Endothelial cell (in vitro differentiated cells): ENCODE measurements at places on chromosomes 1 and 21.
A peak's percentile ranks its signal among the peaks of the same experiment; 100 is the strongest.

DNA sequence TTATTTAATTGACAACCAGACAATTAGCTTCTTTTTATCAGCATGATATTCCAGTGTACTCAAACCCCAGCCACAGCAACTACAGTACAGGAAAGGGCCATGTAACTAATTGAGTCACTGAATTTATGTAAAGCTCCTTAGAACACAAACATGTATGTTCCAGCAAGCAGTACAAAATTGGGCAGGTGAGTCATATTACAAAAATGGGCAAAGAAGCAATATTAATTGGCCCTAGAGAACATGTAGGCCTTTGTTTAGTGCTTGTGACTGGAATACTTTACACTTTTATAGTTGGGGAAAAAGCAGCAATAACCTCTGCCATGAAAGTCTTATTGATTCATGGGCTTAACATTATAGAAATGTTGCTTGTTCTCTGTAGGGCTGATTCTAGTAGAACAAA lies 31.8 kb downstream of the CLEC20A start:
- DNase-seq, result no peak

DNA sequence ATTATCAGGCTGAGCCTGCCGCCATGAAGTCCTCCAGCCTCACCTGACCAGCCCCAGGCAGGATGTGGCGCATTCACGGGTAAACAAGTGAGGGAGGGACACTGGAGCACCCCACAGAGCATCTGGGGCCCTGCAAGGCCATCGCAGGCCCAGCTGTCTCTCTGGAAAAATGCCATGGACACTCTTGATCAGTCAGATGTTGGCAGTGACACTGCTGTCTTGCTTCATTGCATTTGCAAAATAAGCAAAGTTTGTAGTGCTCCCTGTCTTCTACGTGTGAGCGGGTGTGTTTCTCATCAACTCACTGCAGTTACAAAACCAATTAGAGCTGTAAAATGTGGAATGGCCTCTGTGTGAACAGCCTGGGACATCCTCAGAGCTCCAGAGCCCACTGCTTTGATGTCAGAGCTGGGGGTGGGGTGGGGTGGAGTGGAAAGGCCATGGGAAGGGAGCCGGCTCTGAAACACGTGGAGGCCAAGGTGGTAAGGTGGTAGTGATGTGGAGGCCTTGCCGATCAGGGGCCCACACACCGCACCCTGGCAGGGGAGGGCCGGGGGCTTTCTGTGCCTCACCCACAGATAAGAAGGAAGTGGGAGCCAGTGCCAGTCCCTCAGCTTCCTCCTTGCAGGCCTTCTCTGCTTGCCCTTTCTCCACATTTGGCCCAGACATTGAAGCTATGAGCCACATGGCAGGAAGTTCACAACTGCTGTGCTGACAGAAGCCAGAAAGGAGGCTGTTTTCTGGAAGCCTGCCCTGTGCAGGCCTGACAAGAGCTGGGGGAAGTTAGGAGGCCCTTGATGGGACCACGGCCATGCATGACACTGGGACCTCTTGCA lies 254.9 kb downstream of the RHOU start:
- DNase-seq, result no peak

DNA sequence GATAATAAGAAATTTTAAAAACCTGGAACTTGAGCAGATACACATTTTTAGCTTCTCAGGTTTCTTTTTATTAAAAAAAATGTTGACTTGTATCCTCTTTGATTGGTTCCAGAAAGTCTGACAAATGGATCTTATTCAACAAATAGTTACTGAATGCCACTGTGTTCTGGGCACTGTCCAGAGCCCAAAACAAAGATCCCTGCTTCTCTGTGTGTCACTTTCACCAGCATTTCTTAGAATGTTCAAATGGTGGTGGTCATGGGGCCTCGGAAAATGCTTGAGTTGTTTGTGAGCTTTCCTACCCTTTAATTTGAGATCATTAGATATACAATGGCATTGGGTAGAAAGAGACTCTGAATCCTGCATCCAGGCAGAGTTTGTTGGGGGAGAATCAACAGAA lies 19.9 kb downstream of the ACTN2 start:
- DNase-seq, result no peak

GRCh38 chr1:226292874-226293552 lies 16.0 kb downstream of the LIN9 start:
- no peak for DNase-seq

GRCh38 chr1:22263359-22263758 lies 120.5 kb upstream of the WNT4 start:
- no peak for DNase-seq

- no peak for DNase-seq
Observed at GRCh38 chr1:161706113-161706481, 932 bp upstream of the FCRLA start.

DNA sequence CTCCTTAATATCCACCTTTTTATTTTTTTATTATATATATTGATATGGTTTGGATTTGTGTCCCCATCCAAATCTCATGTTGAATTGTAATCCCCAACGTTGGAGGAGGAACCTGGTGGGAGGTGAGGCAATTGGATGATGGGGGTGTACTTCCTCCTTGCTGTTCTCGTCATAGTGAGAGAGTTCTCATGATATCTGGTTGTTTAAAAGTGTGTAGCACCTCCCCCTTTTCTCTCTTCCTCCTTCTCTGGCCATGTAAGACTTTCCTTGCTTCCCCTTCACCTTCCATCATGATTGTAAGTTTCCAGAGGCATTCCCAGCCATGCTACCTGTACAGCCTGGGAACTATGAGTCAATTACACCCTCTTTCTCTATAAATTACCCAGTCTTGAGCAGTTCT lies 22.7 kb upstream of the CCSAP start:
- no peak for DNase-seq

- no peak for DNase-seq
Observed at GRCh38 chr21:46131838-46132651, 23.3 kb downstream of the FTCD start.

GRCh38 chr1:24294716-24295371 lies 24.3 kb upstream of the GRHL3 start:
- no peak for DNase-seq

DNA sequence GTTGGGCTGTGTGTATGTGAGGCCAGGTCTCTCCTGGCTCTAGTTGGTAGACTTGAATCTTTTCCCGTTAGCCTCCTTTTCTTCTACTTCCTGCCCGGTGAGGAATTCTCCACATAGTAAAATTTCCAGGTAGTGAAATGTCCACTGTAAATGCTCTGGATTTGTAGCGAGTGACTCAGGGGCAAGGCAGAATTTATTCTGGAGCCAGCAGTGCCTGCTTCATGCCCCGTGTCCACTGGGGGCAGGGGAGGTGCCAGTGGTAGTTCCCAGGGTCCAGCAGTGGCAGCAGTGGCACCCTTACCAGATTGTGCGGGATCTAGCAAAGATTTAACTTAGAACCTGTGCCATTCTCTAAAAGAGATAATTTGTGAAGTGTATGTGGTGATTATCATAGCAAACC lies 74.5 kb upstream of the USP24 start:
- DNase-seq, result no peak

GRCh38 chr1:51303315-51303714 lies 27.0 kb downstream of the TTC39A start:
- no peak for DNase-seq

DNA sequence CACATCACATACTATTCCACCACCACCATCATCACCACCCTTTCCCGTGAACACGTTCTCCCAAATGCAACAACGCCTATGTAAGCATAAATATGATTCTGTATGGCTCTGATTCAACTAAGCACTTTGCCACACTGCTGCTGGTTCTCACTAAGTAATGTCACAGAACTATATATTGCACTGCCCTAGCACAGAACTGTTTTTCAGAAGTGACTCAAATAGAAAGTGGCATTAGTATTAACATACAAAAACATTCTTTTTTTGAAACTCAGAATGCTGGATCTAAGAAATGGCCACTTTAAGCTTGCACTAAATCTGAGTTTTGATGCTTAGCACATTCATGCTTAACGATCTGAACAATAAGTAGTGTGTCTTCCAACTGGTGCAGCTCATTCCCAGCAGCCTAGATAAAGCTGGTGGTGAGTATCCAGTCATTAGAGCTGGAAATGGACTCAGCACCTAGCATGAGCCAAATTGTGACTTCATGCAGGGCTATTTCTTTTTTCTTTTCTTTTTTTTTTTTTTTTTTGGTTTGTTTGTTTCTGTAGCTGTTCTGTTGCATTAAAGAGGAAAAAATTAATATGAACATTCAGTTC lies 46.2 kb upstream of the ZC3H11B start:
- DNase-seq, result no peak

DNA sequence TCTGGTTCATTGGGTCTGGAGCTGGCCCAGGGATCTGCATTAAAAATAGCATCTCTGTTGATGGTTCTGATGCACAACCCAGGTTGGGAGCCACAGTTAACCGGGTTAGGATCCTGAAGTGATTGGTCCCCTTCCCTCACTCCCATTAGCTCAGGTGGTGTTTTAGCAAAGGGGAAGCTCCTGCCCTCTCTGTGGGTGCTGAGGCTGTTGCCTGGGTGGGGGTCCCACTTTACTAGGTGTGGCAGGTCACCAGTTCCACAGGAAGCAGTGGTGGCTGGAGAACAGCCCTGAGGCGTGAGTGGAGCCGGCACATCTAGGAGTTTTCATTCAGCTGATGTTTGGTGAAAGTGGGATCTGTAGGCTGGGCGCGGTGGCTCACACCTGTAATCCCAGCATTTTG lies 86.5 kb downstream of the MAN1C1 start:
- DNase-seq, result no peak

DNA sequence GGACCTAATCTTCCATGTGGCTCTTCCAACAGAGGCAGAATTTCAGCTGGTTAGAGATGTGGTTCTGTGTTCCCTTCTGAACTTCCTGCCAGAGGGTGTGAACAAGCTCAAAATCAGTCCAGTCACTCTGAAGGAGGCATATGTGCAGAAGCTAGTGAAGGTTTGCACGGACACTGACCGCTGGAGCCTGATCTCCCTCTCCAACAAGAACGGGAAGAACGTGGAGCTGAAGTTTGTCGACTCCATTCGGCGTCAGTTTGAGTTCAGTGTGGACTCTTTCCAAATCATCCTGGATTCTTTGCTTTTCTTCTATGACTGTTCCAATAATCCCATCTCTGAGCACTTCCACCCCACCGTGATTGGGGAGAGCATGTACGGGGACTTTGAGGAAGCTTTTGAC lies 17.3 kb downstream of the TENT5C start:
- no peak for DNase-seq

GRCh38 chr1:237145379-237146135 lies 103.6 kb downstream of the RYR2 start:
- no peak for DNase-seq

- DNase-seq, result no peak
Observed at GRCh38 chr1:207941665-207942064, 30.7 kb upstream of the CD34 start.

- DNase-seq, result peak; percentile 65
Observed at GRCh38 chr1:46667782-46668760, at the start of gene ATPAF1. Gene ATPAF1, minus strand, starts transcription at chr1:46668364. Its CDS starts 42 bp downstream, at chr1:46668322.

- DNase-seq, result no peak
Observed at GRCh38 chr21:42276526-42277154, 38.6 kb downstream of the TFF3 start.

DNA sequence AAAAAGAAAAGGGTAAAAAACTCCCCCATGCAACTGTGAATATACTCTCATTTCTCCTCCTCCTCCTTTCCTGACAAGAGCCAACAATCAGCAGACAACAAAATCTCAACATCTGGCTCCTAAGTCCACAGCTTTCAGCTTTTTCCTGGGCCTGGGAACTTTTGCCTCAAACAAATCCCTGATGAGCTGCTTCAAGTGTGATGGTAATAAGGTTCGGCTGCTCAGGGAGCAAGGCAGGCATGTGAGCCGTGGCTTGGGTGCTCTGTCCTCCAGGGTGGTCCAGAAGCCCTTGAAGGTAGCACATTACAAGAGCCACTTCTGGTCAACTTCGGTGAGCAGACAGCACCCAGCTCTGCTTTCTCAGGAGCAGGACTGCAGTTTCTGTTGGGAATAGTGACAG lies 46.3 kb downstream of the ITPKB start:
- no peak for DNase-seq

- no peak for DNase-seq
Observed at GRCh38 chr1:34763142-34763781, 3.7 kb downstream of the GJB4 start.

- no peak for DNase-seq
Observed at GRCh38 chr1:23423415-23424292, 894 bp downstream of the TCEA3 start.

- DNase-seq, result no peak
Observed at GRCh38 chr1:87329526-87330056, 911 bp downstream of the LMO4 start.

- DNase-seq, result no peak
Observed at GRCh38 chr1:156866249-156866909, 5.7 kb downstream of the NTRK1 start.

- no peak for DNase-seq
Observed at GRCh38 chr1:238223076-238223640, 332.4 kb upstream of the ZP4 start.

GRCh38 chr1:3948344-3948743 lies 48.3 kb upstream of the C1orf174 start:
- no peak for DNase-seq

- DNase-seq, result no peak
Observed at GRCh38 chr1:12678820-12679219, 34.9 kb downstream of the AADACL4 start.

GRCh38 chr1:234139966-234140365 lies 233.3 kb upstream of the COA6 start:
- no peak for DNase-seq

GRCh38 chr1:39509360-39510009 lies 18.0 kb downstream of the BMP8A start:
- no peak for DNase-seq

GRCh38 chr1:246797597-246797996 lies 73.4 kb downstream of the SCCPDH start:
- DNase-seq, result no peak

DNA sequence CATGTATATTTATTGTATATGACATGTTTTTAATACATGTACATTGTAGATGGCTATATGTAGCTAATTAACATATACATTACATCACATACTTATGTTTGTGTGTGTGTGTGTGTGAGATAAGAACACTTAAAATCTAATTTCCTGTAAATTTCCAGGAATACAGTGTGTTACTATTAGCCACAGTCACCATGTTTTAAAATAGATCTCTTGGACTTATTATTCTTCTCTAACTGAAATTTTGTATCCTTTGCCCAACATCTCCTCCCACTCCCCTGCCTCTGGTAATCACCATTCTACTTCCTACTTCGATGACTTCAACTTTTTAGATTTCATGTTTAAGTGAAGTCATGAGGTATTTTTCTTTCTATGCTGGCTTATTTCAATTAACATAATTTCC lies 64.8 kb downstream of the FCRL5 start:
- DNase-seq, result no peak

- no peak for DNase-seq
Observed at GRCh38 chr1:65827346-65827745, 34.7 kb downstream of the PDE4B start.

DNA sequence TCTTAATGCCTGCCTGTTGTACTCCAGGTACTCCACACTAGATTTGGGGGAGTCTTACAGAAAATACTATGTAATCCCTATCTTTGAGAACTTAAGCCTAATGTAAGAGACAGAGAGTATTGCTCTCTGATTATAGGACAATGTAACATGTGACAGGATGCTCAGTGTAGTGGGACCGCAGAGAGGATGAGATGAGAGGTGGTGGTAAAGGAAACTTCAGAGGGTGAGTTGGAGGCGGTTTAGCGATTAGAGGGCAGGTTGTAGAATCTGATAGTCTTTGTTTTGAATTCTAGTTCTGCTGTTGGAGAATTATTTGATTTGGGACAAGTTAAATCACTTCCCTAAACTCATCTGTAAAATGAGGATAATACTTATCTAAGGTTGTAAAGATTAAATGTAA lies 5.4 kb downstream of the SOAT1 start:
- no peak for DNase-seq
